ENCODE measurements at places on chromosomes 5 and 9. TPM values are rescaled to one million over a fixed set of nuclear protein-coding genes. Genes with fewer than 3 reads are reported as not detected.

DNA sequence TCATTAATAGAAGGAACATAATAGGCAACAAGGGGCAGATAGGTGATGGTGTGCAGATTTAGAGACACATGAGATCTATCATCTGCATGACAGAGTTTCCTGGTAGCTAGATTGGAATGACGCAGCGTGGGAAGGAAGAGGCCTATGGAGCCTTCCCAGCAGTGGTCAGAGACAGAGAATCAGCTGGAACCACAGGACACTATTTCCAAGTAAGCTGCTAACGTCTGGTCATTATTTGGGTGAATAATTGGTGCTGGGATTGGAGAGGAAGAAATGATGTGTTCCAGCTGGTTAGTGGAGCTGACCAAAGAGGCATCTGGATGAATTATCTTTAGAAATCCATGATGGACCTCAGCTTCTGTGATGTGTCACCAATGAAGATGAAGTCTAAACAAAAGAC lies 91.2 kb upstream of the PRR16 start:
- DNase-seq: no peak

DNA sequence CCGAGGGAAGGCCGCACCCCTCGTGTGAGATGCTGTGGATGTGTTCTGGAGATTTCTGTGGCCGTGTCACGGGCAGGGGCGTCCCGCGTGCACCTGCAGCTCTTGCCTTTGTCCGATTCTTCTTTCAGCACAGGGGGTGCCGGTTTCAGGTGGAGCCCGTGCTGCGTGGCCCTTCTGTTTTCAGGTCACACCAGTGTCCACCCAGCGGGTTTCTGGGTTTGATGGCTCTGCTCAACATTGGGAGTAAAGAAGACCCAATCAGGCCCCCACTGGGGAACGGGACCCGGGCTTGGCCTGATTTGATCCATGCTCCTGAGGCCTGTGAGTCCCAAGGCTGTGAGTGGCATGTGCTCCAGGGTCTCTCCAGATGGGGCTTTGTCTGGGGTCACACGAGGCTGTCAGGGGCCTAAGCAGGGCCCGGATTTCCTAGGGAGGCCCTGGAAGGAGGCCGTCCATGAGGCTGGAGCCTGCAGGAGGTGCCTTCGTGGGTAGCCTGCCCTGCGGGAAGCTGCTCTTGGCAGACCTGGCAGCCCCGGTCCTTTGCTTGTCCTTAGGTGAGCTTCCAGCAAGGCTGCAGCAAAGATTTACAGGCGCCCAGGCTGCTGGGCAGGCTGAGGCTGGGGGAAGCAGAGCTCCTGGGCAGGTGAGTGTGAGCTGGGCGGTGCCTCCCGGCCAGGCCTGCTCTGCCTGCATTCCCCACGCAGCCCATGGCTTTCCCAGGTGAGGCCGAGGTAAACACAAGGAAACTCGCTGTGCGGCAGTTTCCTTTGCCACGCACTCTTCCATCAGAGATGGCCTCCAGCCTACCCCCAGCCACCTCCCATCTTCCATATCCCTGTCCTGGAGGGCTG lies 12.8 kb downstream of the MRPL36 start:
- DNase-seq: no peak

DNA sequence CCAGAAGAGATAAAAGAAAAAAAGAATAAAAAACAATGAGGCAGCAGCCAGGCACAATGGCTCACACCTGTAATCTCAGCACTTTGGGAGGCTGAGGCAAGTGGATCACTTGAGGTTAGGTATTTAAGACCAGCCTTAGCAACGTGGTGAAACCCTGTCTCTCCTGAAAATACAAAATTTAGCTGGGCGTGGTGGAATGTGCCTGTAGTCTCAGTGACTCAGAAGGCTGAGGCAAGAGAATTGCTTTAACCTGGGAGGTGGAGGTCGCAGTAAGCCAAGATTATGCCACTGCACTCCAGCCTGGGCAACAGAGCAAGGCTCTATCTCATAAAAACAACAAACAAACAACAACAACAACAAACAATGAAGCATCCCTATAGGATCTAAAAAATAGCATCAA lies 121.5 kb downstream of the HMHB1 start:
- no peak for DNase-seq

Gene ZNF484
- total RNA-seq: 9.0 TPM

Gene TMOD1
- total RNA-seq: 7.9 TPM

Gene GABRP
- total RNA-seq: 0.38 TPM

Gene PRR16
- 0.95 TPM for total RNA-seq
